Activated naive CD8-positive, alpha-beta T cell treated with anti-CD3 and anti-CD28 coated beads for 36 hours (primary cell): ENCODE measurements at places on chromosomes 2 and 18. TPM values are rescaled to one million over a fixed set of nuclear protein-coding genes. Genes with fewer than 3 reads are reported as not detected.

- DNase-seq, result no peak
- H3K4me1 ChIP-seq, result no peaks in the 10 kb centered on the region
- no peak overlapping the region for H3K27ac ChIP-seq
- peaks cover 4% of the 10 kb centered on the region for H3K36me3 ChIP-seq
These were observed 83.1 kb upstream of the CREB1 start for GRCh38 chr2:207446653-207447052.

DNA sequence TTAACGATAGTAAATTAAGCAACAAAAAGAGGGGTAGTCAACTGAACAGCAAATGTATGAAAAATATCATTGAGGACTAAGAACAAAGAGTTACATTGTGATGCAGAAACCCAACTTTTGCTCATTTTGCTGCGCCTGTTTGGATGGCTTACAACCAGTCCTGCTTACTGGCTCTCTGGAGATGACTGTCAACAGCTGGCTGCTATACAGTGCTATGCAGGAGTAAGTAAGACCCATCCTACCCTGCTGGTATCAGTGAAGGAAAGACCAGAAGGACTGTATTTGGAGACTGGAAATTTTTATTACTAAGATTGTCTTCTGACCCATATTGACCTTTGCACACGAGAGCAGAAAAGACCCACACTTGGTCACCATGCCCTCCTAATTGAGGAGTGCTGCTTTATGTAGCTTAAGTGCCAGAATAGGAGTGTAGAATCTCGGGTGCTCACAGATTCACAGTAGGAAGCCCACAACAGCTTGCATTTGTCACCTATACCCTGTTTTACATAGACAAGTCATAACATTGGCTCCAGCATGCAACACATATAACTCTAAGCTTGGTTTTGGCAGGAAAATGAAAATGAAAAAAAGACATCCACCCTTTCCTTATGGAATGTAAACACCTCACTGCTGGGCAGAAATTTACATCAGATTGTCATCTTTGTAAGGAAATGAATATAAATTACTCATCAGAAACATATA lies 1915.0 kb upstream of the CELF4 start:
- H3K4me3 ChIP-seq, result no peak overlapping the region
- H3K36me3 ChIP-seq, result no peaks in the 10 kb centered on the region
- H3K4me1 ChIP-seq, result no peaks in the 10 kb centered on the region
- no peak overlapping the region for H3K27ac ChIP-seq
- no peak for DNase-seq

DNA sequence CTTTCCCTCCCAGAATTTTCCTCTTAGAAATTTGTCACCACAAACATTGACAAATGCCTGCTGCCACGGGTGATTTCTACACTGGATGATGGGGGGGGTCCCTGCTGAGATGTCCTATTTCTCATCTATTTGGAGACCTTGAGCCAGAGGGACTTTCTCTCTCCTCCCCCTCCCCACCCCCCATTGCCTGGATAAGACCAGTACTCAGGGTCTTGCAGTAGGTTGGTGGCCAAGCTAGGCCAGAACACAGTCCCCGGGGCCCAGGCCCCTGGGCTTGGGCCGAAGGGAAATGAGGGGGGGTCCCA lies 560 bp upstream of the DUSP2 start:
- H3K4me3 ChIP-seq, result peak overlapping the region; percentile 86
- peaks cover 57% of the 10 kb centered on the region for H3K4me1 ChIP-seq
- H3K27me3 ChIP-seq, result peaks cover 7% of the 10 kb centered on the region
- no peak for DNase-seq
- peaks cover 32% of the 10 kb centered on the region for H3K36me3 ChIP-seq
- H3K27ac ChIP-seq, result peak overlapping the region; percentile 97

DNA sequence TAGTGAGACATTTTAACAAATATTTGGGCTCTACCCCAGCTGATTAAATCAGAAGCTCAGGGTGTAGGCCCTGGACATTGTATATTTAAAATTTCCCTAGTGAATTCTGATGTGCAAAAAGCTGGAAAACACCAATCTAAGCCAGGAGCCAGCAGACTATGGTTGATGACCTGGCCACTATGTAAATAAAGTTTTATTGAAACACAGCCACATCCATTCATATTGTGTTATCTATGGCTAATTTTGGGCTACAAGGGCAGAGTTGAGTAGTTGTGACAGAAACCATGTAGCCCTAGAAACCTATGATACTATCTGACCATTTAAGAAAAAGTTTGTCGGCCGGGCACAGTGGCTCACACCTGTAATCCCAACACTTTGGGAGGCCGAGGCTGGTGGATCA lies 86.0 kb upstream of the BARD1 start:
- no peaks in the 10 kb centered on the region for H3K4me1 ChIP-seq
- no peaks in the 10 kb centered on the region for H3K27me3 ChIP-seq
- DNase-seq, result no peak
- H3K27ac ChIP-seq, result no peak overlapping the region
- no peak overlapping the region for H3K4me3 ChIP-seq

DNA sequence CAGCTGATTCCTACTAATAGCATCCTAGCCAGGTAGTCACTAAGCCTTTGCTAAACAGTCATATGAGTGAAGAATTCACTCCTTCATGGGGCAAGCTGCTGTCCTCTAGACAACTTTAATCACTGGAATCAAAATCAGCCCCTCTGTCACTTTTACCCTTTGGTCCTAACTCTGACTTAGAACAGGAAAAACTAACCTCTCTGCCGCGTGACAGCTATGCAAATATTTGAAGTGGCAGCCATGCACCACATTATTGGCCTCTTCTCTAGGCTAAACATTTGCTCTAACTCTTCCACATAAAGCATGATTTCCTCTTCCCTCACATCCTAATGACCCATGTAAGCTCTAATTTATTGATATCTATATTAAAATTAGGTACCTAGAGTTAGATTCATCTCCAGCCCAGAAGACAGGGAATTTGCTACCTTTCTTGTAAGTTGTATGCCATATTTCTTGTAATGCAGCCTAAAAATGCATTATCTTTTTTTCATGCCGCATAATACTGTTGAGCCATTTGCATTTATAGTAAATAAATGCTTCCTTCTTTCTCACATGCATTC lies 12.8 kb upstream of the ONECUT2 start:
- DNase-seq, result no peak
- H3K27ac ChIP-seq, result no peak overlapping the region
- H3K27me3 ChIP-seq, result peaks cover 77% of the 10 kb centered on the region
- peaks cover 3% of the 10 kb centered on the region for H3K36me3 ChIP-seq
- H3K4me1 ChIP-seq, result peaks cover 5% of the 10 kb centered on the region
- no peak overlapping the region for H3K4me3 ChIP-seq

GRCh38 chr2:71389384-71390072 lies 57.9 kb downstream of the ZNF638 start:
- no peak overlapping the region for H3K27ac ChIP-seq
- no peaks in the 10 kb centered on the region for H3K4me1 ChIP-seq
- no peak overlapping the region for H3K4me3 ChIP-seq
- DNase-seq, result no peak
- H3K36me3 ChIP-seq, result peaks cover 51% of the 10 kb centered on the region

The SCYGR7 gene
- total RNA-seq, result not detected

The PARD3B gene
- total RNA-seq, result 1.1 TPM
